Activated CD4-positive, alpha-beta memory T cell treated with anti-CD3 and anti-CD28 coated beads, Interleukin-2, amount 10 ng/mL, durations not matched to agents 7 days and 5 days (primary cell): ENCODE measurements at places on chromosomes 13 and 19.
A peak's percentile ranks its signal among the peaks of the same experiment; 100 is the strongest.

GRCh38 chr19:3782330-3782729, 3.9 kb downstream of the MATK start:
- no peak for DNase-seq

DNA sequence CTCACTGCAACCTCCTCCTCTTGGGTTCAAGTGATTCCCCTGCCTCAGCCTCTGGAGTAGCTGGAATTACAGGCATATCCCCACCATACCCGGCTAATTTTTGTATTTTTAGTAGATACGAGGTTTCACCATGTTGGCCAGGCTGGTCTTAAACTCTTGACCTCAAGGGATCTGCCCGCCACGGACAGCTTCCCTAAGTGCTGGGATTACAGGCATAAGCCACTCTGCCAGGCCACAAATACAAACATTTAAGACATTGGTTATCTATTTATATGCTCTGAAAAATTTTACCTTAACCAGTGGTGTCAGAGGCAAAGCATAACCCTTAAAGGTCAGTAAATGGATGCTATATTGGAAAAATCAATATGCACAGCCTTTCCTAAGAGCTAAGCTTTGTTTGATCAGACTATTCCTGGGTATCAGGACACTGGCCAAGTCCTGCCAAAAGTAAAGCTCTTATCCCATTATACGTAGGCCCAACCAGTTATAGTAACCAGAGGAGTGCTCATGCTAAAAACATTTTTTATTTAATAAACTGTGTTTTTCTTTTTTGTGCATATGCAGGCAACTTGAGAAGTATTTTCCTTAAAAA, 56.4 kb upstream of the STARD13 start:
- DNase-seq: no peak

- DNase-seq: no peak
Measured at GRCh38 chr19:18861235-18861634, 29.5 kb downstream of the UPF1 start.

DNA sequence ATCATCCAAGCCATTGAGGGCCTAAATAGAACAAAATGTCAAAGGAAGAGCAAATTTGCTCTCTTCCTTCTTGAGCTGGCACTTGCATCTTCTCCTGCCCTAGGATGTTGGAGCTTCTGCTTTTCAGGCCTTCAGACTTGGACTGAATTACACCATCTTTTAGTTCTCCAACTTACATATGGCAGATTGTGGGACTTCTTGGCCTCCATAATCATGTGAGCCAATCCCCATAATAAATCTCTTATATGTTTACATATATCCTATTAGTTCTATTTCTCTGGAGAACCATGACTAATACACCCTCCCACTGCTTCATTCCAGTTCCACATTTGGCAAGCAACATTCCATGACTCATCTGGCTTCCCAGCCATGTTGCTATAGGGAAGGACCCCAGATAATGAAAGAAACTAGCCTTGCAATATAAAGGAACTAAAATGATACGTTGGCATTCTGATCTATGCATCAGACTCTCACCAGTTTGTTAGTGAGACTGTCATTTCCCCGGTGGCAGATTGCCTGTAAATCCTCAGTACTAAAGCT, 11.0 kb upstream of the ACOD1 start:
- DNase-seq: no peak

DNA sequence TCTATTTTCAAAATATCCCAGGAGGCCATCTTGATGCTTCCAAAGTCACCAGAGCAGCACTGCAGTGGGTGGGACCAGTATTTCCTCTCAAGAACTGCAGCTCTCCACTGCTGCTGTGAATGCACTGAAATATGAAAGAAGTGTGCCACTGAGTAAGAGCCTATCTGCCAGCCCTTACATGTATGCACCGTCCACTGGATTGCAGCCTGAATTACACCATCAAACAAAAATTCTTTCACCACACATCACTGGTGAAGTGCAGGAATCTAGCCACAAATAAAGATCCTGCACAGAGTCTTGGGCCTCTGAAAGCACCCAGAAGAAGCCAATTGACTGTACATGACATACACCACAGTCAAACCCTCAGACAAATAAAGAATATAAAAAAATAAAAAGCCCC, 249.0 kb downstream of the LHFPL6 start:
- DNase-seq: no peak

DNA sequence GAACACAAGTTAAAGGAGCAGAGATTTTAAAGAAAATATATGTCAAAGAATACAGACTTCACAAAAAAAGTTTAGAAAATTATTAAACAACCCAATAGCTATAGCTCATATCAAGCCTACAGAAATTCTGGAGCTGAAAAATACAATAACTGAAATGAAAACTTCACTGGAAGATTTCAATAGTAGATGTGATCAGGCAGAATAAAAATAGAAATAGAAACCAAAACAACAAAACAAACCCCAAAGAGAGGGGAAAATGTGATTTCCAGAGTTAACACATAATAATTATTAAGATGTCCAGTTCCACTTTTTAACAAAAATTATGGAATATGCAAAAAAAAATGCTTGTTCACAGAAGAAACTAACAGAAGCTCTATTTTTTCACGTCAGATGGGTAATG, 23.6 kb downstream of the LRRC63 start:
- no peak for DNase-seq

- peak; percentile 73 for DNase-seq
Measured at GRCh38 chr19:10424011-10424637, 3.8 kb downstream of the PDE4A start.

DNA sequence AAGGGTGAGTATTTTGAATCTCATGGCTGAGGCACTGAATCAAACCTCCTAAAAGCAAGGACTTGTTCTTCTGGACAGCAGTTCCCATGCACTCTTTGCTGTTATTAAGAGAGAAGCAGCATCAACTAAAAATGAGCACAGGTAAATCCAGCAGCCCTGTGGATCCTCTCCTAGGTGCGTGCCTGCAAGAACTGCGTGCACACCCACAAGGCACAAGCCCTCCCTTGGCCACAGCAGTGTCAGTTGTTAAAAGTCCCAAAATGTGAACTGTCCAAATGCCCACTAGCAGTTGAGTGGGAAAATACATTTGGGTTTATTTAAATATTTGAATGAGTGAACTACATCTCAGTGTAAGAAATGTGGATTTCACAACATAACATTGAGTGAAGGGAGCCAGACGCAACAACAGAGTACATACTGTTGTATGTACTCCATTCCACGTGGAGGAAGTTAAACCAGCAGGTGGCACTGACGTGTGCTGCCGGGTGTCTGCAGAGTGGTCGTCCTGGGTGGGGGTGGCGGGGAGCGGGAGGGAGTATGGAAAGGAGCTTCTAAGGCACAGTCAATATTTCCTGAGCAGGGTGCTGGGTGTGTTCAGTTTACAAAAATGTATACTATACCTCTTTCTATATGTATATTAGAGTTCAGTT, 266.4 kb downstream of the NALCN start:
- DNase-seq: no peak

DNA sequence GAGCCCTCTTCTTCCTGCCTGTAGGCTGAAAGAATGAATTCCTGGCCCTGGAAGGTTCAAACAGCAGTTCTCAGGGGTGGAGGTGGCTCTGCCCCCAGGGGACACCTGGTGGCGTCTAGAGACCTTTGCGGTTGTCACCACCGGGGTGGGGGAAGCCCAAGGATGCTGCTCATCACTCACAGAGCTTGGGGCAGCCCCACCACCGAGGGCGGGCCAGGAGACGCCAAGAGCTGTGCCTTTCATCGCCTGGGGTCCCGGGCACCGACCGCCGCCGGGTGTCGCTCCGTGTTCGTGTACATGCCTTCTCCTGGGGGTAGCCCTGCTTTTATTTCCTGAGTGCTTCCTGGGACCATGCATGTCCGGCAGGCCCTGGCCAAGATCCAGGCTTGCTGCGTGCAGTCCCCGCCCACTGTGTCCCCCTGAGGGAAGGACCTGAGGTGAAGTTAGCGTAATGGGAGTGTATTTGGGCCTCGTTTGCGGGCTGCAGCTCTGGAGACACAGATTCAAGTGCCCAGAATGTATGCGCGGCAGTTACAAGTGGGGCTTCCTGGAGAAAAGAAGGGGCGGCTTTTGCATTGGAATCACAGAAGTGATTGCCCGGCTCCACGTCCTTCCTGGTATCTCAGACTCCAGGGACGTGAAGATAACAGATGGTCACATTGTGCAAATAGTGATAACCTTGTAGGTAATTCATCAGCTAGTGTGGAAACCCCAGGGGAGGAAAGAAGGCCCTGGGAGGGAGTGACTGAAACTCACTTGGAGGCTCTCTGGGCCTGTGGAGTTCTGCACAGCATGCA, 7.8 kb downstream of the DOT1L start:
- peak; percentile 73 for DNase-seq

DNA sequence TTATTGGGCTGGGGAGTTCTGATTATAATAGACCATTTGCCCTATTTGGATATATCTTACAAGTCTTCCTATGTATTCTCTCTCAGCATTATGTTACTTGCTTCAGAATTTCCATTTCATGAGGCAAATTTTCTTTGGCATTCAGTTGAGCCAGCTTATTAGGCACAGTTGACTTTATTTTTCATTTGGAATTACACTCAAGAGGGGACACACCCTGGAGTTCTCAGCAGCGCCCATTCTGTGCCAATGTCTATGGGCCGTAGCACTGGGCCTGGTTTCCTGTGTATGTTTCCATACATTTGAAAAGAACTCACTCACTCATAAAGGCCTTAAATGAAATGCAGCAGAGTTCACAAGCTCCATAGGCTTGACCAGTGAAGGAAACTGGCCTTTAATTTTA, 138.5 kb downstream of the KLF12 start:
- no peak for DNase-seq

GRCh38 chr19:39428283-39429112, 7.3 kb downstream of the RPS16 start:
- DNase-seq: no peak

DNA sequence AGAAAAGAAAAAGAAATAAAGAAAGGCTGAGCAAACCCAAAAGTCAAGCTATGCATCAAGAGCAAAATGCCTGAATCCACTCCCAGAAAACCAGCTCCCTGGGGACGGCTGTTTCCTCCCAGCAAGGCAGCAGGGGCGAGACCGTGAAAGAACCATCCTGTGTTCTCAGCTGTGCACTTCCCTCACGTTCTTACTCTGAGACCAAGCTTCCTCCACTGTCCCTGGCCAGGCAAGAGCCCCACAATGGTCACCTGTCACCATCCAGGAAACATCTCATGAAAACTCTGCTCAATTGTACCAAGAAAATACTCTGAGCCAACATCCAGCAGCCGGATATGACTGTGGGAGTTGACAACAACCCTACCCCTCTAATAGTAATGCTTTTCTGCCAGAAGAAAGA, 22.9 kb downstream of the RAB20 start:
- no peak for DNase-seq

GRCh38 chr13:46296115-46296822, 84.5 kb downstream of the LRRC63 start:
- no peak for DNase-seq

DNA sequence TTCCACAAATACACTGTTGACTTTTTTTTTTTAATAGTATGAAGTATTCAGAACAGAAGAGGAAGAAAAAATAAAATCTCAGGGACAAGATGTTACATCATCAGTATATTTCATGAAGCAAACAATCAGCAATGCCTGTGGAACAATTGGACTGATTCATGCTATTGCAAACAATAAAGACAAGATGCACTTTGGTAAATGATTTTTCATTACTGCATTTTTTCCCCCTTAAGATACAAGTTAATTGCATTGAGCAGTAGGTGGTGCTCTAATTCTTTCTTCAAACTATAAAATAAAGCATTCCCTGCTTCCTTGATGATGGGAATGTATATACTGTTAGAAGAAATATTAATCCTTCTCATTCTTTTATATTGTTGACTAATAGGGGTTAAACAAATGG, 17.1 kb downstream of the UCHL3 start:
- no peak for DNase-seq

- peak; percentile 61 for DNase-seq
Measured at GRCh38 chr19:14147797-14148605, 11.6 kb upstream of the ASF1B start.

GRCh38 chr19:13095934-13096927, 6.4 kb downstream of the LYL1 start:
- peak; percentile 22 for DNase-seq

GRCh38 chr19:53808710-53809125, 15.4 kb downstream of the NLRP12 start:
- DNase-seq: no peak

- DNase-seq: no peak
Measured at GRCh38 chr19:48685583-48685982, 10.2 kb upstream of the FUT2 start.
